ENCODE measurements at places on chromosomes 5 and 9.

DNA sequence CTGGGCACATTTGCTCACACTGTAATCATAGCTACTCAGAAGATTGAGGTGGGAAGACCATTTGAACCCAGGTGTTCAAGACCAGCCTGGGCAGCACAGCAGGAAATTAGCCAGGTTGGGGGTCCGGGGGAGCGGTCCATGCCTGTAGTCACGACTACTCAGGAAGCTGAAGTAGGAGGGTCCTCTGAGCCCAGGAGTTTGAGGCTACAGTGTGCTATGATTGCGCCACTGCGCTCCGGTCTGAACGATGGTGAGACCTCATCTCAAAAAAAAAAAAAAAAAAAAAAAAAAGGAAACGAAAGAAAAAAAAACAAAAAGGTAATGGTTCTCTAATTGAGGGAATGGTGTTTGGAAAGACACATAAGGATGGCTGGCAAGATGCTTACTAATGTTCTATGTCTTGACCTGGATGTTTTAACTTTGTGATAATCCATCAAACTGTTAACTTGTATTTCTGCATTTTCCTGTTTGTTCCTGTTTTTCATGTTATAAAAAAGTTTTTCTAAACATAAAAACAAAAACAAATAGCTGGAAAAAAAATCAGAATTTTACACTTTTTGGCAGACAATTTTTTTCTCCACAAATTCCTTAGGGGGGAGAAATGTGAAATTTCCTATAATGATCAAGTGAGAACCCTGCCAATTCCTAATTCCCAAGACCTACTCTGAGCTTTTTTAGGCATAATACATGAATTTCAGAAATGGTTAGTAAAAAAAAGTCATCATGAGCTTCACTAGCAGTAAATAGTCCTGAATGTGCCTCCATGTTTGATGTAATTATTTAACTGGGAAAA, 96.9 kb downstream of the DENND1A start:
- no peak for DNase-seq

DNA sequence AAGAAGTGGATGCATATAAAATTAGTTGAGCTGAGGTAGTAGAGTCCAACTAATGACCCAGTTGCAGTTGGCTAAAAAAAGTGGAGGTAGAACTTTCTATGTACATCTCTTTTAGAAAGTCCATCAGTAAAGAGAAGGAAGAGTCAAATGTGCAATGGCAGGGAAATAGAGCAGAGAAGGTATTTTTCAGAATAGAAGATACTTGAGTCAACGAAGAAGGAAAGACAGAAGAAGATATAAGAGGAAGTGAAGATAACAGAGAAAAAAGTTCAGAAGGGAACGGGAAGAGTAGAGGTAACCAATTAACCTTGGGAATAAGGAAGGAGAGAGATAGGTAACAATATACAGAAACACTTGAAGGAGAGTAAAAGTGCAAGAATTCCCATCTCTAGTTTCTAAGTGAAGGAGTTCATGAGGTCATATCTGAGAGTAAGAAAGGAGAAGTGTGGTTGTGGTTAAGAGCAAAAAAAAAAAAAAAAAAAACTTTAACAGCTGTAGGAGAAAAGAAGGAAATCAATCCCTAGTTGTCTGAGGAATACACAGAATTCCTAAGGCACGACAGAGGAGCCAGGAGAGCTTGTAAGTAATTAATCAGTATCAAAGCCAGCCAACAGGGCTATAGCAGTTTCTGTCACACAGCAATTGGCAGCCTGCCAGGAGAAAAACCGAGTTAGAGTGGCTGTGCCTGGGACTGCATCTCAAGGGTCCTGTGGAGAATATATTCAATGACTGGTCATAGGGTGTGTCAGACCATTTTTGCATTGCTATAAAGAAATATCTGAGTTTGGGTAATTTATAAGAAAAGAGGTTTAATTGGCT, 61.0 kb downstream of the ARL15 start:
- DNase-seq = no peak

DNA sequence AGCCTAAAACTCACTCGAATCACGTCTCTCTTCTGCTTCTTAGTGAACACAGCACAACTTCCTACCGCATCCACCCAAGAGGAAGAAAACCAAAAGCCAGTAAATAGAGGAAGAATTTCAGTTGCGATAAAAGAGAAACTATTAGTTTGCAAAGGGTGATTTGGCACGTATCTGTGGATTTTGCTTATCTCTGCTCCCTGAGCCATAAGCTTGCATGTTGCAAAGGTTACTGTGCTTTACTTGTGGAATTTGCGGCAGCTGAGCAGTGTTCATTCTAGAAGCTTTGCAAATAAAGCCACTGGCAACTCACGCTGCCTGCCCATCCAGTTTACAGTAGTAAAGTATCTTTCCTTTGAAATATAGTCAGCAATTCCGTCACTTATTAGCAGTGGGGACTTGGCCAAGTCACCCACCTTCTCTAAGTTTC, 149.0 kb upstream of the PCA3 start:
- DNase-seq = peak; percentile 20

GRCh38 chr9:101528015-101528414, 5.6 kb upstream of the RNF20 start:
- DNase-seq = no peak

DNA sequence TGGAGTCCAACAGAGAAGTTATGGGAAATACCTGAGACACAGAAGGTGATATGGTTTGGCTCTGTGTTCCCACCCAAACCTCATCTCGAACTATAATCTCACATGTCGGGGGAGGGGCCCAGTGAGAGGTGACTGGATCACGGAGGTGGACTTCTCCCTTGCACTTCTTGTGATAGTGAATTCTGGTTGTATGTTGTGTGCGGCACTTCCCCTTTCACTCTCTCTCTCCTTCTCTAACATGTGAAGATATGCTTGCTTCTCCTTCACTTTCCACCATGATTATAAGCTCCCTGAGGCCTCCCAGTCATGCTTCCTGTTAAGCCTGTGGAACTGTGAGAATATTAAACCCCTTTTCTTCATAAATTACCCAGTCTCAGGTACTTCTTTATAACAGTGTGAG, 96.1 kb downstream of the TMEM232 start:
- DNase-seq = no peak

GRCh38 chr5:98898743-98899142, 30.1 kb downstream of the CHD1 start:
- DNase-seq = no peak

DNA sequence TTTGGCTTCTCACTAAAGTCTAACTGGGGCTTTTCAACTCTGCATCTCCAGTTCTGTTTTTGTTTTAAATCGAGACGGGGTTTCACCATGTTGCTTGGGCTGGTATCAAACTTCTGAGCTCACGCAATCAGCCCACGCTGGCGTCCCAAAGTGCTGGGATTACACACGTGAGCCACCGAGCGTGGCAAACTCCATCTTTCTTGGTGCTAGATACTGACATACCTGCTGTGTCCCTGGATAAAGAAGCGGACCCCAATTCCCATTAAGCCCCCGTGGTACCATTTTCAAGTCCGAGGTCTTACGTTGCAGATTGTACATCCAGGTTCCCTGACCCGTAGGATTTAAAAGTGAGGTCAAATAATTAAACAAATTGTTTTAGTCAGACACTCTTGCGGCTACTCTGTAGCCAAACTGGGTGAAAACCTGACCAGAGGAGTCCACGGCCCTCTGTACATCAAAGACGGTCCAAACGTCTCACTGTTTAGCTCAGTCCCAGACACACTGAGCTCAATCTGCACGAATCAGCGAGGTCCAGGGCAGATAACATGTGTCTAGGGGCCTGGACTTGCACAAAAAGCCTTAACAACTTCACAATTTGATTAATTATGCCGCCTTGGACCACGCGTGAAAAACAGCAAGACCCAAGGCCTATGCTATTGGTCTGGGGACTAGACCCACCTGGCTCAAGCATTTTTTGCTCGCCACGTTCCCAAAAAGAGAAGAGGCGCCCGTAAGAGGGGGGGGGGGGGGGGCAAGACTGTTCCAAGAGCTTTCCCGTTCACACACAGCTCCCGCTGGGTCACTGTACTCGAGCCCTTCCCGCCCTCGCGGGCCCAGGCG, 727 bp upstream of the DNAJA1 start:
- DNase-seq = peak; percentile 43

GRCh38 chr5:156479849-156480248, 152.9 kb downstream of the SGCD start:
- DNase-seq = no peak

DNA sequence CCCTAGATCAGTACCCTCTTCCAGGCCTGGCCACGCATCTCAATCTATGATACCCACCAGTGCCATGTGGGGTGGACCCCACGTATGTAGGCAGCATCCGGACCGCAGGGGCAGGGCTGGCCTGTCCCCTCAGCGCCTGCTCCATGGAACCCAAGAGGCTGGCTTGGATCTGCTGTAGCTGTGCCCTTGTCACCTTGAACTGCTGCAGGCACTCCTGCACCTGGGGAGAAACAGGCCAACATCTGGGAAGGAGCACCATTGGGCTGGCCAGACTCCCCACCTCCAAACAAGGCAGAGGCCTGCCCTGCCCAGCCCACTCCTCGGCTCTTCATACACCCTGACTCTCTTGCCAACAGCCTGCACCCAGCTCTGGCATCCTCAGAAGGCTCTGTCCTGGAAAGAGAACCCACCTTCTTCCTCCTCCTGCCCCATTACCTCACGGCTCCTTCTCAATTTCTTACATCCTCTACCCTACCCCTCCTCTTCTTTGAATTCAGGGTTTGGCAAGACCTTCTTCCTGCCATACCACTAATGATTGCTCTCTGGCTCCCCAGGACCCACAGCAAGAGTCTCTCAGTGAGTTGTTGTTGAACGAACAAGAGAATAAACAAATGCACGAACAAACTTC, 7.7 kb downstream of the HK3 start:
- DNase-seq = no peak

GRCh38 chr9:78236551-78236910, 656 bp downstream of the CEP78 start:
- DNase-seq = peak; percentile 22

DNA sequence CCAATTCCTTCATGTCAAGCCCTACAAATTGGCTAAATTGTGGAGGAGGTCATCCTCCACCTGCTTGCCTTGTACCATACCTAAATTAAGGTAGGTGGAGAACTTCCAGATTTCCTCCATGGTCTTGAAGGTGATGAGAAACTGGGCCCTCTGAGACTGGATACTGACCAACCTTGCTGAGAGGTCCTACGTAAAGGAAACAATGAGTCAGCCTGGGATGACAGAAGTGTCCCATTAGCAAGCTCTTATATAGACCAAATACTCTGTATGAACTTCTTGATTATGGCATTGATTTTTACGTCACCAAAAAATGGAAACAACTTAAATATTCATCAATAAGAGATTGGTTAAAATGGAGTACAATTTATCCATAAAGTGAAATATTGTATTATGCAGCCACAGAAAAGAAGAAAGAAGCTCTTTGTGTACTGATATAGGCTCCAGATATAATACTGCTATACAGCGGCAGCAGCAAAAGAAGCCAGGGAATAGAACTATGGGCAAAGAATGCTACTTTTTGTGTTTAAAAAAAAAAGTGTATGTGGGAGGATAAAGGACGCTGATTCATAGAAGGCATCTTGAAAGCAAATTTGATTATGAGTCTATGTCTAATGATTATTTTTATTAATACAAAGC, 18.3 kb downstream of the SH3TC2 start:
- DNase-seq = no peak

GRCh38 chr5:11429254-11429653, 475.0 kb downstream of the CTNND2 start:
- DNase-seq = no peak

- DNase-seq = no peak
Observed at GRCh38 chr9:134361843-134362414, 35.7 kb downstream of the RXRA start.

GRCh38 chr5:78757269-78758053, 108.9 kb upstream of the LHFPL2 start:
- no peak for DNase-seq

DNA sequence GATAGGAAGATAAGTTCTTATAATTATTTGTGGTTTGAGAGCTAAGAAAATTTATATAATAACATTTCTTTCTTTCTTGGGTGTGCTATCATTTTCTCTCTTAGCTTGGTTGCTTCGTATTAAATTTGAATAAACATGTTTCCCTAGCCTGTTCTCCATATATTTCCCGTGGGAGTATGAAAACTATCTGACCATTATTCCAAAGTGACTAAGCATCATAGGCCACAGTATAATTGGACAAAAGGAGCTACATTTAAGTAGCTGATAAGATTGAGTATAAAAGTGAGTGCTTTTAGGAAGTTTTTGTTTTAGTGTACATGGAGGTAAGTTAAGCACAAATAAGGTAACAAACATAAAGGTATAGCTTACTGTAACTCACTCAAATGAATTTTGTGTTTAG, 8.4 kb upstream of the OSMR start:
- DNase-seq = no peak

DNA sequence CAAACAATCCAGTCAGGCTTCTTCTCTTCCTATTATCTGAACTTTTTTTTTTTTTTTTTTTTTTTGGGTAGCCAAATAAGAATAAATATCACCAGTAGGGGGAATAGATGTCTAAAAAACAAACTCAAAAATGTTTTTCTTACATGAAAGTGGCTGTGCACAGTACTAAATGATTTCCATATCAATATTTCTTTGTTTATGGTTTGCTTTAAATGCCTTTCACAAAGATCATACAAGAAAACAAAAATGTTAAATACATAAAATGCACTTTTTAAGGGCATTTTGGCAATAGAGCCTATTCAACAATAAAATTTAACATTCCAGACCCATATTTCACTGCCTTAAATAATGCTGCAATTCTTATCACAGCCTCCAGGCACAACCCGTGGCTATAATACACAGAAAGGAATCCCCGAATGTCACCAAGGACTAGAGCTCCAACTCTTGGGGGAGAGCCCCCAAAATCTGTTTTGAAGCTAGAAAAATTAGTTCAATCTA, 91.1 kb upstream of the TBCA start:
- DNase-seq = no peak

- DNase-seq = no peak
Observed at GRCh38 chr5:7015586-7016256, 302.5 kb downstream of the TENT4A start.

GRCh38 chr5:95533761-95534160, 21.0 kb downstream of the SKIC3 start:
- no peak for DNase-seq

DNA sequence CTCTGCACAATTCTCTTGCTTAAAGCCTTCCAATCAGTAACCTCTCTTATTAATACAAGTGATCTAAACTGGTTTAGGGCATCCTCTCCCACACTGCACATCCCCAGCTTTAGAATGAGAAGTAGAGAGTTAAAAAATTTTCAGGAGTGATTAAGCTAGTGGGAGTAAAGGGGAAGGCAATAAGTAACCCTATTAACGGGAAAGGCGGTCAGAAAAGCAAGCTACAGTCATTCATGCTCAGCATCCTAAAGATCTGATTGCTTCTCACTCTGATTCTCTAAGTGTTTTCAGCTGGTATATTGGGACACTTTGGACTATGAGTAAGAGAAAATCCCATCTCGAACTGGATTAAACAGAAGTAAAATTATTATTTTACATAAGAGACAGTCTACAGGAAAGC, 15.8 kb downstream of the CDH6 start:
- no peak for DNase-seq

GRCh38 chr5:133247151-133247709, 195.4 kb downstream of the HSPA4 start:
- no peak for DNase-seq

GRCh38 chr5:65907135-65907534, 19.2 kb upstream of the ERBIN start:
- DNase-seq = no peak

GRCh38 chr5:6733411-6734242, 20.4 kb downstream of the TENT4A start:
- DNase-seq = no peak
